ENCODE measurements at places on chromosomes 3 and 15.
A peak's percentile ranks its signal among the peaks of the same experiment; 100 is the strongest.

DNA sequence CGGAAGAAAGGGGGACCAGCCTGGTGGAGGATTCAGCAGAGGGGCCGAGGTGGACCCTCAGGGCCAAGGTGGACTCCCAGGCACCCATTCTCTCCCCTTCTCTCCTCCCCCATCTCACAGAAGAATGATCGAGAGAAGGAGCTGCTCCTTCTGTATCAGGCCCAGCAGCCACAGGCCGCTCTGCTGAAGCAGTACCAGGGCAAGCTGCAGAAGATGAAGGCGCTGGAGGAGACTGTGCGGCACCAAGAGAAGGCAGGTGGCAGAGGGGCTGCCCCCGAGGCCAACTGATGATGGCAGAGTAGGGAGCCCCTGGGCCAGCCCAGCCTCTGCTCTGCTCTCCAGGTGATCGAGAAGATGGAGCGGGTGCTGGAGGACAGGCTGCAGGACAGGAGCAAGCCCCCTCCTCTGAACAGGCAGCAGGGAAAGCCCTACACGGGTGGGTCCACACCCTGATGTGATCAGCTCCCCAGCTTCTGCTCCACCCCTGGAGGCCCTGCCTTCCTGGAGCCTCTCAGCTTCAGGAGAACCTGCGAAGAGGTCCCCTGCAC, 36.5 kb downstream of the CYP11A1 start:
- no peak for DNase-seq

- DNase-seq = no peak
Measured at GRCh38 chr3:122920986-122921385, 106.6 kb downstream of the SEMA5B start.

- no peak for DNase-seq
Measured at GRCh38 chr15:78229431-78230406, 4.6 kb downstream of the ACSBG1 start.

DNA sequence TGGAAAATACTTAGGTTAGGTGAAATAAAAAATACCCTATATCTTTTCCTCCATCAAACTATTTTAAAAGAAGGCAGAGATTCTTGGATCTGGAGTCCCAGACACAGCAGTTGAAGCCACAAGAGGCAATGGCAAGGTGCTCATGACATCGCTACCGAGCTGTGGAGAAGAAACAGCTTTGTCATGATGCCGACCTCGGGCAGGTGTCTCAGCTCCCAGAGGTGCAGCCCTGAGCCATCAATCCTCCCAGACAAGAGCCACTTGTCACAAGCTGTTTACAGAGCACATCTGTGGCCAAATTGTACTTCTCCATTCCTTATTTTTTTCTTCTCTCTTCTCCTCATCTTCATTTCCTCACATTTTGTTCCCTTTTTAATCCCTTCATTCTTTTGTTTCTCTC, 50.8 kb downstream of the GPR176 start:
- DNase-seq = no peak

- no peak for DNase-seq
Measured at GRCh38 chr15:35304389-35304788, 219.3 kb upstream of the NANOGP8 start.

DNA sequence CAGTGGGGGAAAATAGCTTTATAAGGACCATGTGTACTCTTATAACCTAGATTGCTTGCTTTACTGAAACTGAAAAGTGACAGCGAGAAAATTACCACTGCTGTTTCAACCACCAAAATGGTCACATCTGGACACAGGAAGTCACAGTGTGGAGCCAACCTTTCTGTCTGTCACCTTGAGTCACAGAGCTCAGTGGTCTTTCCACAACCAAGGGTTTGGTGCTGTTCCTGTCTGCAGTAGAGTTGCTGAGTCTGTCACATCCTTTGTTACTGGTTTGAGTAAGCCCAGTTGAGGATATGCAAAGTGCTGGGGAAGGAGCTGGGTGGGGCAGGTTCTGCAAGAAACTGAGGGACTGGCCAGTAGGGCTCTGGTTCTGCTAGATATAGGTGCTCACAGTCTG, 139.1 kb upstream of the EIF1B start:
- no peak for DNase-seq

GRCh38 chr3:126434264-126434590, 39.5 kb downstream of the CFAP100 start:
- peak; percentile 11 for DNase-seq

GRCh38 chr3:66406831-66407610, 93.8 kb downstream of the LRIG1 start:
- DNase-seq = no peak

- no peak for DNase-seq
Measured at GRCh38 chr3:89234620-89235019, 127.2 kb downstream of the EPHA3 start.

- DNase-seq = no peak
Measured at GRCh38 chr15:48644467-48644826, 1.1 kb downstream of the FBN1 start.

DNA sequence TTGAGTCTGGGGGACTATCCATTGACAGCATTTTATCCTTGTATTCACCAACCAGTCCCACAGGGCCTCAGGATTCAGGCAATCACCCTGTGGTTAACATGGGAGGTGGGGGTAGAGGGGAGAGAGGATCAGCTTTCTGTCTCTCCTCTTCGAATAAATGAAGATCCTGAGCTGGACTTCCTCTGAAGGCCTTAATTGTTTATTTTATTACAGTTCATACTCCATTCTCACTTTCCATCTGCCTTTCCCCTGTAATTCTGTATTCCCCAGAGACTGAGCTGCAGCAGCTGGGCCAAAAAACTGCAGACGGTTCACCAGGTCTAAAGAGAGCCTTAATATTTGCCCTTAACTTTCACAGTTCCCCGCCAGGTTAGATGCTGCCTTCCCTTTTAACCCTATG, 11.9 kb downstream of the TAGLN3 start:
- no peak for DNase-seq

DNA sequence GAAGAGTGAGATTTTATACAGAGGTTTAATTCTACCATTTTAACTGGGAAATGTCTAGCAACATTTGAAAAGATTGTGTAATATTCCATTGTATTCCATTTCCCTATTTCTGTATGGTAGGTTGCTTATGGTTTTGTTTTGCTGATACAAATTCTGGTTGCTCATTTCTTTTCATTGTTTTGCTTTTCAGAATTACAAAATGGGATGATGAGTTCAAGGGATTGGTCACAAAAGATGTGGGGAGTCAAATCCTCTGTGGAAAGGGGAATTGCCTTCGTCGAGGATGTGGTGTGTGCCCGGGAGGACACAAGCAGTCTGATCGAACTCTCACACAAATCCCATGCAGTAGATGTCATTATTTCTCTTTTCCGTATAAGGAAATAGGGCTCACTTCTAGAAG, 18.3 kb downstream of the SLCO3A1 start:
- no peak for DNase-seq

DNA sequence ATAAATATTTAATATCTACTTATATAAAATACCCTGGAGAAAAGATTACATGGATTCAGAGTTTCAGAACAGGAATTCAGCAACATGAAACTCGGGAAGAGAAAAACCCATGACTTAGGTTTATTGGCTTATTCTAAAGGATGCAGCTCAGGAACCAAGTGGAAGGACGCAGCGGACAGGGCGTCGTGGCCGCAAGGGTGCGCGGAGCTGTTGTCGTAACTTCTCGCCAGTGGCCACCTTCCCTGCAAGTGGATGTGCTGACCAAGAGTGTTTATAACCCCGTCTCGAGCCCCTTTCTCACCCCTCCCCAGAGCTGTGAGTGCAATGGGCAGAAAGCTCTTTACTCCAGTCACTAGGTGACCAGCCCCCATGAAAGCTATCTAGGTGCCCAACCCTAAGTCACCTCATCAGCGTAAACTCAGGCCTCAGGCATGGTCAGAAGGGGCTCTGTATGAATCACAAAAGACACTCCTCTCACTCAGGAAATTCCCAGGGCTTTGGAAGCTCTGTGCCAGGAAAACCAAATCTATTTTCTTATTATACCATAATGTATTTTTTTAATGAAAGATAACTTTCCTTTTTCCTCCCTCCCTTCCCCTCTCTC, 77.3 kb downstream of the CHRNA7 start:
- no peak for DNase-seq

DNA sequence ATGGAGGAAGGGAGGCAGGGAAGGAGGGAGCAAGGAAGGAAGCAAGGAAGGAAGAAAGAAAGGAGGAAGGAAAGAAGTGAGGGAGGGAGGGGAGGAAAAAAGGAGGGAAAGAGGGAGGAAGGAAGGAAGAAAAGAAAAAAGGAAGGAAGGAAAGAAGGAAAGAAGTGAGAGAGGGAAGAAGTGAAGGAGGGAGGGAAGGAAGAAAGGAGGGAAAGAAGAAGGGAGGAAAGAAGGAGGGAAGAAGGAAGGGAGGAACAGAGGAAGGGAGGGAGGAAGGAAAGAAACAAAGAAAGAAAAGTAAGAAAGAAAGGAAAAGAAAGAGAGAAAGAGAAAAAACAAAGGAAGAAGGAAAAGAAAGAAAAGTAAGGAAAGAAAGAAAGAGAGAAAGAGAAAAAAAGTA, 183.0 kb upstream of the SLC24A5 start:
- DNase-seq = no peak

DNA sequence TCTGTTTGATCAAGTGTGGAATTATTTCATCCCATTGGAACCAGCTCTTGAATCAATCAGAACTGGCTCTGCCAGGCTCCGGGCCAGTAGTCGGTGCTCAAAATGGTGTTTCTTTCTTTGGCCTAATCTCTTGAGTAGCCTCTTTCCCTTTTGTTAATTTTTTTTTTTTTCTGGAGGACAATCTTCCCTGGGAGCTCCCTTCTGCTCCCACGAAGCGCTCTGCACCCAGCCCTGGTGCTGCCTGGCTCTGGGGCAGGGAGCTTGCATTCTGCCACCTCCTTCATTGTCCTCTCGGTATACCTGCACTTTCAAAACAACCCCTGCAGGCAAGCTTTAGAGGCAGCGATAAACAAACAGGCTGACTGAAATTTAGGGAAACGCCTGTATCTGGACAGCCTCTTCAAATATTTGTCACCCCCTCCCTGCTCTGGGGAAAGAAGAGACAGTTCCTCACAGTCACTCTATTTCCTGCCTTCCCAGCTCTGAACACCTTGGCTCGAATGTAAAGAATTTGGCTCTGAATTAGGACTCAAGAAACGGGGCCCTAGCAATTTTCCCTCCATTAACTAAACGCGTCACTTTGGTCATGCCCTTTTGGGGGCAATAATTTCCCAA, 1.1 kb upstream of the THSD4 start:
- DNase-seq = no peak

DNA sequence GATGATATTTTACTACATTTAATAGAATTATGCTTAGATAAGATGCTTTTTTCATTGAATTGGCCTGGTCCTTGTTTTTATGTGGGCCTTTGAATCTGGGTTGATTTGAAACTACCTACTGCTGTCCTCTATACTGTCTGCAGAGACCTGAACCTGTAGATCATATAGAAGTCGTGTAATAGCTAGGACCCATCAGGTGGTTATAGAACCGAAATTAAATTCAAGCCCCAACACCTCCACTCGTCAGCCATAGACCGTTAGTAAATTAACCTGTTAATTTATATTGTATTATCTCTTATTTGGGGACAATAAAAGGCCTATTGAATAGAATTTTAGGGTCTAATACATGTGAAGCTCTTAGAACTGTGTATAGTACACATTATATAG, 108.4 kb downstream of the MBNL1 start:
- DNase-seq = no peak

- DNase-seq = no peak
Measured at GRCh38 chr3:42367903-42368302, 42.5 kb downstream of the LYZL4 start.

- DNase-seq = no peak
Measured at GRCh38 chr15:69451951-69452691, 497 bp upstream of the RPLP1 start.

GRCh38 chr3:48474619-48475018, 28.1 kb downstream of the ATRIP start:
- no peak for DNase-seq

DNA sequence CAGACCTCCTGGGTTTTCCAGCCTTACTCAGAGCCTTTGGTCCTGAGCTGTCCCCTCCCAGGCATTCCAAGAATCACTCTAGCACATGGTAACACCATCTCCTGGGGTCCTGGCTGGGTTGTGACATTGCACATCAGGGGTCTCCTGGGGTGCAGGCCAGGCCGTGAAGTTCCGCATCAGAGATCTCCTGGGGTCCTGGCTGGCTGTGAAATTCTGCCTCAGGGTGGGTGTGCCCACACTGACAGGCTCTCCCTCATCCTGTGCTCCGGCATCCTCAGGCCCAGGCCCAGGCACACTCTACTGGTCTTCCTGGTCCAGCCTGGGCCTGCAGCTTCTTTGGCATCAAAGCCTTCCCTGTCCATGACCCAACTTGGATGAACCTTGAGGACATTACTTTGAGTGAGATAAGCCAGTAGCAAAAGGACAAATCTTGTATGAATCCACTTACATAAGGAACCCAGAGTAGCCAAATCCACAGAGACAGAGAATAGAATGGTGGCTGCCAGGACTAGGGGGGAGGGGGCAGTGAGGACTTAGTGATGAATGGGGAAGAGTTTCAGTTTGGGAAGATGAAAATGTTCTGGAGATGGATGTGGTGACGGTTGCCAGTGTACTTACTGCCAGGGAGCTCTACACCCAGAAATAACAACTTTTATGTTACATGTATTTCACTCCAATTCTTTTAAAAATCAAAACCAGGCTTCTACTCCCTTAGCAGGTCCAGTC, 49.1 kb upstream of the KLF13 start:
- DNase-seq = no peak

DNA sequence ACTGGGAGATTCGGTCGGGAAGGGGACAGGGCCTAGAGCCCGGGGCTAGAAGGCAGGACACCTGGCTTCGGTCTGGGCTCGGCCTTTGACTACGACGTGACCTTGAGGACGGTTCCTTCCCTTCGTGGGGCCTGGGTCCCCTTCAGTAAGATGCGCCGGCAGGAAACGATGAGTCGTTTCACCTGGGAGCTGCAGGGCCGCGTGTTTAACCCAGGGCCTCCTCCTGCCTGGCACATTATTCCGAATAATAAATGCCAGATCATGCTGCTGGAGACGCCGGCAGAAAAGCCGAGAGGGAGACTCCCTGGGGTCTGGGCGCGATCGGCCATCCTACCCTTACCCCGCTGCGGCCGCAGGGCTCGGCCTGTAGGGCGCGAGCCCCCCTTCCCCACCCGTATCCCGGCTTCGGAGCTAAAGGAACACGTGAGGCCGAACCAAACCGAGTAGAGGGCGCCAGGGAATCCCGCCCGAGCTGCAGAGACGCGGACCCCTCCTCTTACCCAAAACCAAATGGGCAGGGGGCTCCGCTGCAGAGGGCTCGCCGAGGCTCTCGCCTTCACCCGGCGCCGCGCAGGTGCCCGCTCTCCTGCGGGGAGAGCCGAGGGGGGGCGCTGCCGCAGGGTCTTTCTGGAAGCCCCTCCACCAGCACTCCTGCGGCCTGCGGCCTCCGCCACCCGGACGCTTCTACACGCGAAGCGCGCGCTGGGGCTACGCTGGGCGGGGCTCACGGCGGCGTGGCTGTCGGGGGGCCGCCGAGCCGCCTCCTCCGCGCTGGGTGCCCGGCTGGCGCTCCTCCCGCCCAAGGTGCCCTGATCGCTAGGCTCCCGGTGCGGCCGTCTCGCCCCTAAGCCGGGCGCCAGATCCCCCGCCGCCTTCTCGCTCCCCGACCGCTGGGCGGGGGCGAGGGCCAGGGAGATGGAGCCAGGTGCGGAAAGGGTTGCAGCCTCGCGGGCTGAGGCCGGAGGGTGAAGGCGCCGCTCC, at the start of gene BDH1:
BDH1 (minus strand) TSS at position 688 of the 981 bp plus-strand sequence. CDS start 9,525 bp downstream, outside the sequence.
- DNase-seq = peak; percentile 73
